ENCODE measurements at places on chromosomes 12 and 14. TPM values are rescaled to one million over a fixed set of nuclear protein-coding genes. Genes with fewer than 3 reads are reported as not detected.

The BDKRB2 gene
- total RNA-seq = 2.6 TPM

The EML5 gene
- 1.0 TPM for total RNA-seq

The EP400 gene
- 11.0 TPM for total RNA-seq

The LRFN5 gene
- total RNA-seq = 12.0 TPM

The FITM1 gene
- 172 TPM for total RNA-seq

The PLBD1 gene
- total RNA-seq = 24.0 TPM

The PTGR2 gene
- 5.7 TPM for total RNA-seq

The ADGRD1 gene
- total RNA-seq = 7.8 TPM

The TROAP gene
- 3.1 TPM for total RNA-seq

The SLCO1A2 gene
- total RNA-seq = not detected

The ASCL1 gene
- total RNA-seq = not detected

The GYS2 gene
- not detected for total RNA-seq

The EPYC gene
- 0.52 TPM for total RNA-seq

The PNP gene
- 13.6 TPM for total RNA-seq

The SRRM4 gene
- under 0.01 TPM for total RNA-seq

The TSPAN8 gene
- total RNA-seq = 3.7 TPM

The RNASE9 gene
- total RNA-seq = not detected

The TESPA1 gene
- 0.52 TPM for total RNA-seq

The RTL1 gene
- total RNA-seq = 9.4 TPM

The DPF3 gene
- 1.6 TPM for total RNA-seq

The LTBP2 gene
- total RNA-seq = 12.0 TPM

The NUAK1 gene
- total RNA-seq = 9.4 TPM

The MYO1H gene
- not detected for total RNA-seq

The APOF gene
- not detected for total RNA-seq

The KRT77 gene
- not detected for total RNA-seq

The TMEM63C gene
- total RNA-seq = 3.1 TPM

The CCDC175 gene
- not detected for total RNA-seq

The RD3L gene
- not detected for total RNA-seq

The DHRS7 gene
- 139 TPM for total RNA-seq

The BMP4 gene
- 5.2 TPM for total RNA-seq

The BBOF1 gene
- total RNA-seq = 2.1 TPM

The SYCP3 gene
- not detected for total RNA-seq

The SLCO1B1 gene
- not detected for total RNA-seq

The PCED1B gene
- 1.0 TPM for total RNA-seq

The EDDM3A gene
- total RNA-seq = not detected

The EGLN3 gene
- 60.0 TPM for total RNA-seq

The KRT81 gene
- total RNA-seq = not detected

The TMEM30B gene
- total RNA-seq = 1.6 TPM

The OTX2 gene
- not detected for total RNA-seq

The KERA gene
- total RNA-seq = 56.4 TPM

The MAP1LC3B2 gene
- total RNA-seq = not detected

The OAS2 gene
- 6.8 TPM for total RNA-seq

The GAS2L3 gene
- 19.3 TPM for total RNA-seq

The FAM216A gene
- total RNA-seq = 11.0 TPM

The LUM gene
- total RNA-seq = 396 TPM

The CISTR gene
- total RNA-seq = not detected

The HCAR3 gene
- not detected for total RNA-seq

The RNF34 gene
- total RNA-seq = 52.2 TPM

The PTHLH gene
- 0.52 TPM for total RNA-seq
